ENCODE measurements at places on chromosomes 1 and 21.

DNA sequence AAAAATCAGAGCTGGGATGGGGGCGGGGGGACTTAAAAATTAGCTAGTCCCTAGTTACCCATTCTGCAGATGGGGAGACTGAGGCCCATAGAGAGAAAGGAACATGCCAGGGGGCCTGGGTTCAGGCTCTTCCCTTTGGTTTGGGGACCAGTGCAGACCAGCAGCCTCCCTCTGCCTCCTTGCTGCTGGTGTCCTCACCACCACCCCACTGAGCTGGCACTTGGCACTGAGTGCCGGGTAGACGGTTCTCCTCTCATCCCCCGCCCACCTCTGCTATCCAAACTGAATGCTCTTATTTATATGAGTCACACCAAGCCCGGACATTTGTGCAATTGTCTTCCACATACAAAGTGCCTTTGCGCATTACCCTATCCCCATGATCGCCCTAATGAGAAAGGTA lies 39.2 kb downstream of the CAMK2N1 start:
- no peak for DNase-seq

DNA sequence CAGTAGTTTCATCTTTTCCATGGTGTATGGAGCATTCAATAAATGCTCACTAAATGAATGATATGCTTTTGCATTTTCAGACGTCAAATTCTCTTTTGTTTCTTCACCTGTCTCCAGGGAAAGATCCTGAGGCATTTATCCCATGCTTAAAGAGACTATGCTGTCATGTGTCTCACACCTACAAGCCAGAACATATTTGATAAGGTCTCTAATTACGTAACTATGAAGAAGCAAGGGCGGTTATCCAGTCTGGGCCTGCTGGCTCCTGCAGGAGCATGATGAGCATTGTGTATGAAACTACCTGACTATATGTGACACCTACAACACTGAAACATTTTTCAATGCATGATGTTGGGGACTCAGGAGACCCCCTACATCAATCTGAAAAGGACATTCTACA lies 51.8 kb downstream of the FBXO42 start:
- no peak for DNase-seq

DNA sequence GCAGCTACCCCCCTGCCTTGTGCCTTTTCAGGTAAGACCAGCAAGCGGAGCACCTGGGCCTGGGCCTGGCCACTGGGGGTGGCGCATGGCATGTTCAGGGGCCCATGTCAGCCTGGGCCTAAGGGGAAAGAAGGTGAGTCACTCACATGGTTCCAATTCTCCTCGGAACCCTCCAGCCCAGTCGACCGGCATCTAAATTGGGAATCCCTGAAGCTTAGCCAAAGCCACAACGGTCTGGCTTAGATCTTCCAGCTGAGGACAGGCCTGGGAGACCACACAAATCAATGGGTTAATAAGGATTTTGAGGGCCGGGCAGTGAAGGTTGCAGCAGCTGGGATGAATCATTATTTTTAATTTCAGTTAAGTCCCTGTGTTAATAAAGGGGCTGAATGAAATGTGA lies 145.1 kb upstream of the SMYD2 start:
- no peak for DNase-seq

DNA sequence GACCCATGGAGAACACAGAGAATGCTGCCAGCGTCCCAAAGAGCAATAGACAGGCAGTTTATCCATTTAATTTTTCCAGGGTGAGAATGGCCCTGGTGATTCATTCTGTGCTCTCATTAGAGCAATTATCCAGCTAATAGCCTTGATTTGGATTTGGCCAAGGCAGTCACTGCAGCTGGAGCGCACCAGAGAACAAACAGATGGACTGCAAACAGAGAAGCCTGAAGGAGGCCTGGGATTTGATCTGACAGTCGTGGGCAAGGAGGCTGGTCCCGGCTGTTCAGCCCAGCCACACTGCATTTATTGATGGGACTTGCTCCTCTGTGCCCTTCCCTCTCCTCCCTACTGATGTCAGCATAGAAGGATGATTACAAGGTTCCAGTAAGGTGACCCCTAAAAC lies 353.9 kb upstream of the C1orf174 start:
- no peak for DNase-seq

DNA sequence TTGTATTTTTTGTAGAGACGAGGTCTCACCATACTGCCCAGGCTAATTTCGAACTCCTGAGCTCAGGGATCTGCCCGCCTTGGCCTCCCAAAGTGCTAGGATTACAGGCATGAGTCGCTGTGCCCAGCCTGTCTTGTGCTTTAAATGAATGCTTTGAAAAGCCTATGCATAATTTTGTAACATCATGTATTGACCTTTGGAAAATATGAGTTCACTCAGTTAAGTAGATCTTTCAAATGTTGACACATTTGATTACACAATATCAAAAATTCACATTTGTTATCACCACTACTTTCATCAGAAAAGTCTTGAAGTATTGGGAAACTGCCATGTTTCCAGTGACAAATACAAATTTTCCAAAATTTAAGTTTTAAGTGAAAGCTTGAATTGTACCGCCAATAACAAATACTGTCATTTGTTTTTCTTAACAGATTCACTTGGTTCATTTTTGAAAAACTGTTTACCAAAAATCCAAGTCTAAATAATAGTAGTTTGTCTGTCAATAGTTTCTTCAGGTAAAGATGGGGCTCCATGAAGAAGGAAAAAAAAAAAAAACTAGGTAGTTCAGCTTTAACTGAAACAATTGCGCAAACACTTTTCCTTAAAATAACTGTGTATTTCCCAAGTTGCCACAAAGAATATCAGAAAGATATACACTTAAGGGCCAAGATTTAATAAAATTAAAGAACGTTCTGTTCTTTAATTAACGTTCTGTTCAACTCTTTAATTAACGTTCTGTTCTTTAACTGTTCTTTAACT lies 233.2 kb upstream of the NR5A2 start:
- DNase-seq = no peak

DNA sequence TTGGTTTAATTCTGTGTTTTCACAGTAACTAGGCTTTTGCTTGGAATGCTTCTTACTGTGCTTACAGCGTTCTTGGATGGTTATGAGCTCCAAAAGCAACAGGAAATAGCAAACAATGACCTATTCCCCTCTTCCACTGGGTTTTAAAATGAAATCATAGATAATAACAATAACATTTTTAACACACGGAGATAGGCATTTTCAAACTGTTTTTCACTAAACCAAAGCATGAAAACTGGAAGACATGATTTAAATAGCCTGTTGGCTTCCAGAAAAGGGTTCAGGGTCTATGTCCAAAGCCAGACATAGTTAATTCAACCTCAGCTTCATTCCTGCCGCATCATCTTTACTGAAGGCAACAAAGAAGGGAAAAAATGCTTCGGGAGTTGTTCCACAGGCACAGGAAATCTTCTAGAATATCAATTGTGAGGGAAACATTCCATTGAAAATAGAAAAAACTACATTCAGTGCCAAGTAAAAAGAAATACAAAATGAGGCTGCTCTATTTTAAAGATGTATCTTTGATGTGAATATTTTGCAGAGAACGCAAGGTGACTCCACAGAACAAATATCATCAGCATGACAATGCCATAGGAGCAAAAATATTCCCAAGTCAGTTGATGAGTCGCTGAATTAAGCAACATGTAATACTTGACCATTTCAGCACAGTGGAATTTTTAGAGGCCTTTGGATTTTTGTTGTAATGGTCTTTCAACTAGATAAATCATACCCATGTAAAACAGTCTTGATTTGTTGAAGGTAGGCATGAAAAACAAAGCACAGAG lies 80.7 kb downstream of the NID1 start:
- DNase-seq = no peak

DNA sequence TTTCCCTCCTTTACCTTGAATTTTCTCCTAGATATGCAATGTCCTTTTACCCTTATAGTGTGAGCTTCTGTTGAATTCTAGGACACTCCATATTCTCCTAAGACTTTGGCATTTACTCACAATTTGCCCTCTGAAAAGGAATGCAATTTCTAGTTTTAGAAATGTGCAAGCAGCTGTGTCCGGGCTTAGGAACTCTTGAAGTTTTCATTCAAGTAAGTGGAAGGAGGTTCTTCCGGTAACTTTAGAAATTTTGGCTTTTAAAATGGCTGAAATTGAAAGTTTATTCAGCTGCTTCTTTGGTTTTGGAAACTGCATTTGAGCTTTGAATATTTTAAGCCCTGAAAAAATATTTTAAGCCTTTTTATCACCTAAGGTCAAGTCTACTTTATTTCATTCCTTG lies 56.3 kb downstream of the DPH5 start:
- DNase-seq = no peak

- DNase-seq = no peak
These were observed 6.0 kb upstream of the RGS4 start for GRCh38 chr1:163063143-163063542.

GRCh38 chr1:156747742-156748669 lies 3.5 kb downstream of the HDGF start:
- DNase-seq = no peak

DNA sequence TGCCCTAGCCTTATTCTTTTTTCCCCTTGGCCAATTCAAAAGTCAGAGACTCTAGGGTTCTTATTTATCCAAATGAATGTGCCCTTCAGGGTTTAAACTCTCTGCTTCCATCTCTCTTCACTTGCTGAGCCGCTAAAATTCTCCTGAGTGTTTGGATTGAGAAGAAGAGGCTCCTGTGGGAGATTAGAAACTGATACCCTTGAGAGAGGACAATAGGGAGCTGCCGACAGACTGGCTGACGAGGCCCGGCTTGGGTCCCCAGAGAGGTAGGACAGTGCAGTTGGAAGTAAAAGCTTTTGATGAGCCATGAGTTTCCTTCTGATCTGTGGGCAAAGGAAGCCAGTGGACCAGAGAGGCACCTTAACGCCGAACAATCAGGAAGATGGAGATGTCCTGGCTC lies 41.3 kb upstream of the UBE2U start:
- DNase-seq = no peak

DNA sequence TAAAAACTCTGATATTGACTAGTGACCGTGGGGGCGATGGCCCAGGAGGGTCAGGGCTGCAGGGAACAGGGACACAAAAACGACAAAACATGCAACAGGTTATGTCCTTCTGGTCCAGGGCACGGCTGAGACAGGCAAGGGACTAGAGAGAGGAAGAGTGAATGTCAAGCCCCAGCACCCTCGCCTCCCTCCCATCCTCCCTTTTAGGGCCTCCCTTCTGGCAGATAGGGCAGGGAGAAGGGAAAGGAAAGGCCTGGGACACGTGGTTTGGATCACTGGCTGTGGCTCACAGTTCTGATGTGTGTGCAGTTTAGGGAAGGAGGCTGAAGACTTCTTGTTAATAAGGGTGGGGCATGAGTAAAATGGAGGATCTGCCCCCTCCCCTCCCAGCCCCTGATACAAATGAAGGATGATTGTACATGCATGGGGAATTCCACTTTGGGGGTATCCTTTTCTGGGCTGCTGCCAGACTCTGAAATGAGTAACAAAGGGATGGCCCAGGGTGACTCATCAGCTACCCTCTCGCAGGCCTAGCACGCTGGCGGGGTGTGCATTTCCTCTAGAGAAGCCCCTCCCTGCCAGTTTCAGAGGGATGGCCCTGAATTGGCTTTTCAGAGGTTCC lies 14.2 kb downstream of the CAPN2 start:
- no peak for DNase-seq

DNA sequence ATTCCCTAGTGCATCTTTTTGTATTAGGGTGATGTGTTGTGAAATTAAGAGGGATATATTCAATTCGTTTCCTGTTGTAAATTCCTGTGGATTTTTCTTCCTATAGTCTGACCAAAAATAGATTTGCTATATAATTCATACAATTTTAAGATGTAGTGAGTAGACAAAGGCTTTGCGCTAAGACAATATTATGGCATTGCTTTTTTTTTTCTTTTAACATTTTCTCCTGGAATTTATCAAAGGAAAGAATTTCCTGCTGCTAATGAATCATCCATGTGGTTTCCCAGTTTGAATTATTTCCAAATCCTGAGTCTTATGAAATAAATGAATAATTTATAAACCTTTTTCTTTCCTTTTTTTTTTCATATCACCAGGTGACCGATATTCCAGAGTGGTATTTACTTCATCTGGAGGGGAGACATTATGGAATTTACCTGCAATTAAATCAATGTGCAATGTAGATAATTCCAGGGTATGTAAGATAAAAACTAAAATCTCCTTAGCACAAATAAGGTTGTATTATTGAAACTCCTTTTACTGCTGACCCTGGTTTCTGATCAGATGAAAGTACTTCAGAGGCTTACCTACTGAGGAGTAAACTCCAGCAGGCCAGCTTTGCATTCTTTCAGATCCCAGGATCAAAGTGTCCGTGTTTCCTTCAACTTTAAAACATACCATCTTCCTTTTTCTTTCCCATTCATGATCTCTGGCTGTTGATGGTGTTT lies 148.4 kb downstream of the TLR5 start:
- DNase-seq = no peak
